ENCODE measurements at places on chromosomes 6 and 20.

DNA sequence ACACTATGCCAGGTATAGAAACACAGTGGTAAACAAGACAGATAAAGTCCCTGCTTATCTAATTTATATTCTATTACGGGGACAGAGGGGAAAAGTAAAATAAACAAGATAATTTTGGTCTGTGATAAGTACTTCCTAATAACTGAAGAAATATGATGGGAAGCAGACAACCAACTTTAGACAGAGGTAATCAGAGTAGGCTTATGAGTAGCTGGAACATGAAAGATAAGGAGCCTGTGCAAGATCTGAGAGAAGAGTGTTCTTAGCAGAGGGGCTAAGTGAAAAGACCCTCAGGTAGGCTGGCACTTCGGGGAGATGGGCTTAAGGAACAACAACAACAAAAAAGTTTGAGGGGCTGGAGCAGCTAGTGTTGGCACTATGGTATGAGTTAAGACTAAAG is 4.1 kb downstream of the RNF8 start:
- DNase-seq: no peak

GRCh38 chr20:38651154-38651553 is 49.5 kb downstream of the ARHGAP40 start:
- DNase-seq: no peak

- DNase-seq: no peak
These were observed 130.2 kb upstream of the SYNDIG1 start for GRCh38 chr20:24339210-24339641.

DNA sequence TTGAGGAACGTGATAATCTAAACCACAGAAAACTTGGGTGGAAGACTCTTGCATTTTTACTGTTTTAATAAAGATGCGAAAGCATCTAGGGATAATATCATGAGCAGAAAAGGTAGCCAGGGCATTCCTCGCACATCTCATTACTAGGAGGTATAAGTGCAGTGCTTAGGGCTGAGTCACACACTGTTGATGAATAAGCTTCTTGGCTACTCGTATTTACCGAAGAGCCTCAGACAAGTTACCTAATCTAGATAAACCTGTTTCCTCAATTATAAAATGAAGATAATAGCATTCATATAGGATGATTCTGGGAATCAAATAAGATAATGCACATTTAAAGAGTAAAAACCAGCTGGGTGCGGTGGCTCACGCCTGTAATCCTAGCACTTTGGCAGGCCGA is 780 bp upstream of the KIAA0319 start:
- DNase-seq: no peak

- no peak for DNase-seq
These were observed 125.9 kb downstream of the TRMT11 start for GRCh38 chr6:126112171-126112632.

DNA sequence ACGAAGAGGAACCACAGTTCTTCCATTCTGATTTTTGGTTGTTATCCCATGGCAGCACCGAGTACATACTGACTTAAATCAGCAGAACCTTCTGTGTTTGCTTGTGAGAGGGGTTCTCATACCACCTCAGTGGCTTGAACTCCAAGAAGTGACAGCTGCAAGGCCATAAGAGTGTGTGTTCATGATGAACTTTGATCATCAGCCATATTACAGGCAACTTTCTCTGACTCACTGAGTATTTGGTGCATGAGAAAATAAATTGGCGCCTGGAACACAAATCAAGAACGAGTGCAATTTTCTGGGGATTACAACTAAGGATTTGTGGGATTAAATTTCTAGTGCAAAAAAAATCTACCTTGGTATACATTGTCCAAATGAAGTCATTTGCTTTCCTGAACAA is 68.9 kb downstream of the CYP39A1 start:
- DNase-seq: no peak

GRCh38 chr20:47655635-47656034 is 129.6 kb downstream of the SULF2 start:
- no peak for DNase-seq

DNA sequence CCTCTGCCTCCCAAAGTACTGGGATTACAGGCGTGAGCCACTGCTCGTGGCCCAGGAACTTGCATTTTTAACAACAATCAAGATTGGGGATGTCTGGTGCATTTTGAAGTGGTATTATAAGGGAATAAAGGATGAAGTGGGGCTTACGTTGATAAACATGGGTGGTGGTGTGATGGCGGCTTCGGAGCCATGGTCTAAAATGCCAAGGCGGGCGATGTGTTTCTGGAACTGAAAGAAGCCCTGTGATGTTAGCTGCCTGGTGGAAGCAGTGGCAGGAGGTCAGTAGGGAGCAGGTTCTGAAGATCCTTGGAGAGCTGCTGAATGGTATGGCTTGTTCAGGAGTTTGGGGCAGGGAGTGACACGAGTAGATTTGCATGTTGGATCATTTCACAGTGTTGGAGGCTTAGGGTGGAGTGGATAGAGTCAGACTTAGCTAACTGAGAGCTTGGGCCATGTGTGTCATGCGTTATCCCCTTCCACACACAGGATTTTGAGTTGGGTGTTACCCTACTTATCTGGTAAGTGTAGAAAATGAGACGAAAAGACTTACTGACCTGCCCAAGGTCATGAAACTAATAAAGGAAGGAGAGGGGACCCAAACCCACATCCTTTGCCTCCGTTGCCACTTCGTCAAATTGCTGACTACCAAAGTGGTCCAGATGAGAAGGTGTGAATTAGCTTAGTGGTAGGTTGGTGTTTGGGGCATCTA is 1.5 kb downstream of the NELFCD start:
- no peak for DNase-seq

- no peak for DNase-seq
These were observed 369.0 kb downstream of the SYNE1 start for GRCh38 chr6:152267967-152268845.

DNA sequence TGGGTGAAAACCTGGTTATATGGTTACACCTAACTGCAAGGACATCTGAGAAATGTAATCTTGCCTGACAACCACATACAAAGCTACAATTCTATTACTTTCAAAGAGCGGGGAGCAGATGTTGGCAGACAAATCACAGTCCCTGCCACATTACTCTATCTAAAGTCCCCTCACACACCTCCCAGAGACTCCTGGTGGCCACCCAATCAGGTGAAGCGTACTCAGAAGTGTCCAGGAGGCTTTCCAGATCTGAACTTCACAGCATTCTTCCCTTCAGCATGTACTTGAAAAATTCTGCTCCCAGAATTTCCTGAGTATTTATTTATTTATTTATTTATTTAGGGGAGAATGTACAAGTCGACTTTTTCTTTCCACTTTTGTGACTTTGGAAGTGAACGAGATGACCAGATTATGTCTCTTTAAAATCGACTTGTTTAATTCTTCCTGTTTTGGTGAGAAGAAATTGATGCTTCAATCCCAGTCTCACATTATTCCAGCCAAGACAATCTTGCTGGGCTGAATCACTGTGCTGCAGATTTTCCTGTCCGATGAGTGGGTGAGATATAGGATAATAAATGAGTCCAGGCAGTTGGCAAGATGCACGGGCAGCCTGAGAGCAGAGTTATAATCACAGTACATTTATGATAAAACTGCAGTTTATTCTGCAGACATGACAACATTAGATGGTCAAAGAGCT is 46.9 kb upstream of the POPDC3 start:
- no peak for DNase-seq

- no peak for DNase-seq
These were observed 113.3 kb upstream of the TRAF3IP2 start for GRCh38 chr6:111718990-111719389.

- no peak for DNase-seq
These were observed 3.2 kb upstream of the C20orf144 start for GRCh38 chr20:33658929-33659328.

- DNase-seq: no peak
These were observed 301.4 kb upstream of the TBX18 start for GRCh38 chr6:85065831-85066230.

DNA sequence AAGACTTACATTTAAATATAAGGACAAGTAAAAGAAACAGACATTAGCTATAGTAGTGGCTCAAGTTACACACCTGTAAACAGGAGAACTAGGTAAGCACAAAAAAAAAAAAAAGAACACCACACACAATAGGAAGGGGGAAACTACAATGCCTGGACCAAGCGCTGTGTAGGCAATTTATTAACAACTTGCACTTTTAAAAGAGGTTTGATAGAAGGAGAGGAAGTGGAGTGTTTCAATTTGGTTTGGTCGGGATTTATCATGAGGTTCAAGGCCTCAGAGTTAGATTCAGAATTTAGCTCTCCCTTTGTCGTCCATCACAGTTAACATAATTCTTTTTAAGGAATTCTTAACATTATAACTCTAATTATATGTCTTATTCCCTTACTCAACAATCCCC is 1.1 kb upstream of the USP49 start:
- no peak for DNase-seq

DNA sequence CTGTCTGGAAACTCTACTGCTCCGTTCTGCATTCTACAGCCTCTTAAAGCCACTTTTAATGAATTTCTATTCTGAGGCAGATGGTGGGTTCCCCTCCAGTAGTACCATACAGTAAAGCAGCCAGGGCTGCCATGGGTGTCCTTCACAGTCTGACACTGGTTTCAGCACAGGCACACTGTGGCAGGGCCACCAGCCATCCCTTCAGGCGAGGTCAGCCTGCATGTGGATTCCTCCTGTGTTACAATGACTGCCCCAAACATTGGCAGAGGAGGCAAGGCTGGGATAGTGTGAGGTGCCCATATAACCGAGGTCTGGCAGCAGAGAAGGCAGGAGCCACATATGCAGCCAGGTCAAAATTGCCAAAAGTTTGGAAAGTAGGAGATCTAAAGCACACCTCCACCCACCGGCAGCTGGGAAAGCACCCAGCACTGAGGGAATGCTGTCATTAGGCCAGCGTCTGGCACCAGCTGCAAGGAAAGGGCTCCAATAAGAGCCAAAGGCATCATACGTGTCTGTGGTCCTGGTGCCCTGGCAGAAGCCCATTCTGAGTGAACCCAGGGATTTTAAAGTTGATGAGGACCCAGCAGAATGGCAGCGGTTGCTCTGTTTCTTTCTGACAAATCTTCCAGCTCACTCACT is 24.0 kb downstream of the STK35 start:
- DNase-seq: no peak

DNA sequence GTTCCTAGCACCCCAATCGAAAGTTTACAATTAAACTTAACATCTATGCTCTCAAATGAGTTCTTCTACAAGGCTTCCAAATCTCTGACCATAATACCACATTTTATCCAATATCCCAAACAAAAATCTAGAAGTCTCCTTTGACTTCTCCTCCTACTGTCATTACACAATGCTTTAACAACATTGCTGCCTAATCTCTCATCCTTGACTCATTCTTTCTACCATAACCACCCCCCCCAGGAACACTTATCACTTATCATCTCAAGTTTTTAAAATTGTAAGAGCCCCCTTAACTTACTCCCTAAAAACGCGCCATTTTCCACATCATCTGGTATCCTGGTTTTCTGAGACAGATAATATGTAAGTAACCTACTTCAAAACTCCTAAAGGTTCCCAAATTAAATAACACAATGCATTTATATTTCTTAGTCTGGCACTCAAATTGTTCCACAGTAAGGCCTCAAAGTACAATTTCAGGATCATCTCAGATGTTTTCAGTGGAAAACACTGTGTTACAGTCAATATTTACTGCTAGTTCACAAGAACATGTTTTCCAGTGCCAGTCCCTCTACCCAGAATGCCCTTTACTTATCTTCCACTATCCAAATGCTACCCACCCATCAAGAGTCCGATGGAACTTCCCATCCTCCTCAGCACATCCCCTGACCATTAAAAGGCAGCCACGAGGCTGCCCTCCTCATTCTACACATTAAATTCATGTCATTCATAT is 308.2 kb upstream of the THEMIS start:
- DNase-seq: no peak

DNA sequence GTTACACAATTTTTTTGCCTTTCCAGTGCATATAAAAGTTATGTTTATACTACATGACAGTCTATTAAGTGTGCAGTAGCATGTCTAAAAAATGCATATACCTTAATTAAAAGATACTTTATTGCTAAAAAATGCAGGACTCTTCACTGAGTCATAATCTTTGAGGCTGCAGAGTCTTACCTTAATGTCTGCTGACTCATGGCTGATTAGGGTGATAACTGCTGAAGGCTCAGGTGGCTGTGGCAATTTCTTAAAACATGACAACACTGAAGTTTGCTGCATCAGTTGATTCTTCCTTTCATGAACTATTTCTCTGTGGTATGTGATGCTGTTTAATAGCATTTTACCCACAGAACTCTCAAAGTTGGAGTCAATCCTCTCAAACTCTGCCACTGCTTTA is 19.1 kb downstream of the ZSCAN23 start:
- DNase-seq: no peak

GRCh38 chr6:27178407-27178730 is 69.1 kb upstream of the PRSS16 start:
- no peak for DNase-seq

DNA sequence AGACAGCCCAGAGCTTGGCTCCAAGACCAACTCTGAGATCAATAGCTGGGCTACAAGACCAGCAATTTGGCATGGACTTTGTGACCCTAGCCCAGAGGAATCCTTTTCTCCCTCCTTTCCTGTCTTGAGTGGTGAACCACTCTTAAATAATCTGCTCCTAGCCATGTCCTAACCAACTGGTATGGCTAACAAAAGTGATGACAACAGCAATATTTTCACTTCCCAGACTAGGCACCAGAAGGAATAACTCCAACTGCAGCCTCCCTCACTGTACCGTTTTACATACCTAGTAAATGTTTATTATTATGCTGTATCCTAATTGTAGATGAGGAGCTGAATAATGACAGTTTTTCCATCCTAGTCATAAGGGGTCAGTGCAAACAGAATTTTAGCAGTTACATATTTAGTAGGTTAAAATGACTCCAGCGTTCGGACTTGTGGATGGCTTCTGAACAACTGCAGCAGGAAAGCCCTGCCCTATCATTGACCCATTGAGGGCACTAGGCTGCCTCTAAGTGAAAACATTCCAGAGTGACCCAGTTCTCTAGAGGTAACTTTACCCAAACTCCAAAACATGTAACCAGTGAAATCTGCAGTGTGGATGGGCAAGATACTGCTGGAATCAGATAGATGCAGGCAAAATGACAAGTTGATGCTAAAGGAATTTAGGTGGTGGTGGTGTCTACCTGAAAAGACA is 77.1 kb downstream of the SH3BGRL2 start:
- DNase-seq: no peak

- no peak for DNase-seq
These were observed 223.7 kb upstream of the SYNCRIP start for GRCh38 chr6:85866370-85866730.

DNA sequence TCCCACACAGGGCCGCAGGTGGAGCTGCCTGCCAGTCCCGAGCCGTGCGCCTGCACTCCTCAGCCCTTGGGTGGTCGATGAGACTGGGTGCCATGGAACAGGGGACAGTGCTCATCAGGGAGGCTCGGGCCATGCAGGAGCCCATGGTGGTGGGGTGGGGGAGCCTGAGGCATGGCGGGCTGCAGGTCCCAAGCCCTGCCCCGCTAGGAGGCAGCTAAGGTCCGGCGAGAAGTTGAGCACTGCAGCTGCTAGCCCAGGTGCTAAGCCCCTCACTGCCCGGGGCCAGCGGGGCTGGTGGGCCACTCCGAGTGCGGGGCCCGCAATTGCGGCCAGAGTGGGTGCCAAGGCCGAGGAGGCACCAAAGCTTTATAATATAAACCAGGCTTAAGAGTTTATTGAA is 479.7 kb downstream of the MMUT start:
- no peak for DNase-seq

Data from stimulated activated CD8-positive, alpha-beta memory T cell treated with anti-CD3 and anti-CD28 coated beads, Interleukin-2, amount 100 ng/mL, for 1 hour (primary cell).